ENCODE measurements at places on chromosomes 12 and 14.
A peak's percentile ranks its signal among the peaks of the same experiment; 100 is the strongest.

GRCh38 chr14:68580671-68581070 lies 212.2 kb downstream of the ZFP36L1 start:
- no peak for DNase-seq

GRCh38 chr12:38547586-38547985 lies 231.0 kb downstream of the ALG10B start:
- DNase-seq: peak; percentile 68

DNA sequence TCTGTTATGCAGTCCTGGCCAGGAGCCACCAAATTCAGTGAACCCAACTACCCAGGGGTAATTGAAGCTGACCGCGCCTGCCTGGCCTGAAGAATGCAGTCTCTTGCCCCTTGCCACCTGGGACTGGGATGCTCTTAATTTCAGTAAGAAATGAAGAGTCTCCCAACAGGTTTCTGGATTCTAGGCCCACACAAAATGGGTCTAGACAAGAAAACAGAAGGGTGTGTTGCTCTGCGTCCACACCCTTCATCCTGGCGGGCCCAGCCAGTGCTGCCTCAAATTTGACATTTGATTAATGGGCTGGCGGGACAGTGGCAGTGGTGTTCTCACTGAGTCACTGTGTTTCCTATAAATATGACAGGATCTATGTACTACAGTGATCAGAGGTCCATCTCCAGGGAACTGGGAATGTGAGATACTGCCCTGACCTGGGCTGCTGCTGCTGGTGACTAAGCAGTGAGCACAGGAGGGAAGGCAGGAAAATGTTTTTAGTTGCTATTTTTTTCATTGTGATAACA lies 6.5 kb downstream of the TMEM253 start:
- peak; percentile 44 for DNase-seq

DNA sequence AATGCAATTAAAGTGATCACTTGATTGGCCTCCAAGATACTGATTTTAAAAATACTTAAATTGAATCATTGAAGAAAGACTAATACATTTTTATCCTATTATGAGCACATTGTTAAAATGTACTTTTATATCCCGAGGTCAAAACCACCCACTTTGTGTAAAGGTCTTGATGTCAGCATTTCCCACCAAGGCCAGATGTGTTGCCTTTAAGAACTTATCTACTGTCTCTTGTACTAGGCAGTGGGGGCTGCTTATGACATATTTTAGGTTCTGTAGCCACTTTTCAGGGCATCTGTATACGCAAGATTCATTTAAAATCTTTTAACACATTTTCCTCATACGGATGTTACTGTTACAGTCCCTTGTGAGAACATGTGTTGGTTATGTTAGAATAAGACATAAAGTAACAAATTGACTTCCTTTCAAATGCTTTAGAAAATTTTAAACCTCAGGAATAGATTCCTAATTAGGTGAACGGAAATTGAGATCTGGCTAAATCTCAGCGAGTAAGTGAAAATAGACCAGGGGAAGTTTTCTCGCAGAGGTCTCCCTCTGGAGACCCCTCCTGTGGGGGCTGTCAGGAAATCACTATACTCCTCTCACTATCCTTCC lies 456.2 kb downstream of the ADAMTS20 start:
- DNase-seq: no peak

- DNase-seq: peak; percentile 39
These were observed 11.3 kb downstream of the CFAP54 start for GRCh38 chr12:96500693-96501092.

- DNase-seq: peak; percentile 93
These were observed at the start of gene HECTD1 for GRCh38 chr14:31207755-31208545. TSS of gene HECTD1 (minus strand) at chr14:31207793. CDS start at chr14:31205936, 1,857 bp downstream.

- DNase-seq: no peak
These were observed 245.8 kb upstream of the PDZRN4 start for GRCh38 chr12:40942326-40942725.

GRCh38 chr14:19823765-19824164 lies 20.2 kb downstream of the OR4N2 start:
- no peak for DNase-seq

Measured in PC-3 (cell line).